ENCODE measurements at places on chromosomes 1 and 21.
A peak's percentile ranks its signal among the peaks of the same experiment; 100 is the strongest.

DNA sequence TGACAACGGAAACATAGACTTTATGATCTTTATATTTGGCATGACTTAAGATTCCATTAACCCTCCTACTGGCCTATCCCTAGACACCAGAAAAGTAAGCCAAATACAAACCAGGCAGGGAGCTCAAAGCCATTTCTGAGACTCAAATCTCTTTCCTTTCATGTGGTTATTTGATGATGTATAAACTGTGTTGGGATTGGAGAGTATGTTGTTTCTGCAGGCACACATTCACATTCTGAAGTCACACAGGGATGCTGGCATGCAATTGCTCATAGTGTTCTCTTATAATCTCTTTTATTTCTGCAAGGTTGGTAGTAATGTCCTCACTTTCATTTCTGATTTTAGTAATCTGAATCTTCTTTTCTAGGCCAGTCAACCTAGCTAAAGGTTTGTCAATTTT, 5.8 kb downstream of the ZMYND12 start:
- no peak for DNase-seq

DNA sequence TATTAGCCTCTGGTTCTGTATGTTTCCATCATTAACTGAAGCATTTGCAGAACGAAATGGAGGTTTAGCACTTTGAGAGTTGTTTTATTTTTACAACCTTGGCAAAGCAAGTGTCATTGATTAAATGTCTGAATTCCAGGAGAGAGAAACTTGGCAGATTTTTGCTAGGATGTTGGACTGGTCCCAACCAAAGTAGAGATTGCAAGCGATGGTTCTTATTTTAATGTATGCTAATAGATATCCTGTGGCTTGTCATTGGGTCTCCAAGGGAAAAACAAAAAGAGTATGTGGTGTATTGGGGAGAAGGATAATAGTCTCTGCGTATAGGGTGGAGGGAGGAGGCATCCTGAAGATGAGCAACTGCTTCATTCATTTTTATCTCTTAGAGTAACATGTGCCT, 457.2 kb upstream of the RUNX1 start:
- DNase-seq = no peak

GRCh38 chr1:42340093-42340492, 5.1 kb upstream of the FOXJ3 start:
- no peak for DNase-seq

- no peak for DNase-seq
Measured at GRCh38 chr1:181077576-181078242, 10.8 kb upstream of the IER5 start.

GRCh38 chr1:151147665-151148064, 1.2 kb upstream of the SEMA6C start:
- DNase-seq = peak; percentile 62

DNA sequence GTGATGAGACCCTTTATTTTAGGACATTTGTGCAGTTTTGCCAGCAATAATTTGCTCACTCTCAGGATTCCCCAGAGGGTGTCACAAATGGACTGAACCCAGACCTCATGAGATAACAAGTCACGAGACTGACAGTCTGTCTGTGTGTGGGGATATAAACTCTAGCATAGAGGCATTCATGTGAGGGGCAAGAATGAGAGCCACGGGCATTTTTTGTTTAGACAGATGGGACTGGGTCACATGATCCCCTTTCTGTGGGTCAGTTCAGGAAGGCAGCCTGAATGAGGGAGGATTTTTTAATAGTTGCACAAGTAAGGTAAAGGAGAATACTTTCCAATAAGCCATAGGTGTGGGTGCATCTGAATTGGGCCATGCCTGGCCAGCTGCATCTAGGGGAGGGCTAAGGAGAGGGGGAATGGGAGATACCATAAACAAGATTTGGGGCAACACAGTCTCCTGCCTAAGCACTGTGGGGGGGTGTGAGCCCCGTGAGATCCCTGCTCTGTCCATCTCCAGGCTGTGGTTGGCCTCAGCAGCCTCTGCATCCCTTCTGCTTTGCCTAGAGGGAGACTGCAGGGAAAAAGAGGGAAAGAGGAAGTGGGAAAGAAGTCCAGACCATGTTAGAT, 66.6 kb downstream of the NAV1 start:
- DNase-seq = no peak

GRCh38 chr21:26833460-26833939, 11.7 kb downstream of the ADAMTS1 start:
- no peak for DNase-seq

DNA sequence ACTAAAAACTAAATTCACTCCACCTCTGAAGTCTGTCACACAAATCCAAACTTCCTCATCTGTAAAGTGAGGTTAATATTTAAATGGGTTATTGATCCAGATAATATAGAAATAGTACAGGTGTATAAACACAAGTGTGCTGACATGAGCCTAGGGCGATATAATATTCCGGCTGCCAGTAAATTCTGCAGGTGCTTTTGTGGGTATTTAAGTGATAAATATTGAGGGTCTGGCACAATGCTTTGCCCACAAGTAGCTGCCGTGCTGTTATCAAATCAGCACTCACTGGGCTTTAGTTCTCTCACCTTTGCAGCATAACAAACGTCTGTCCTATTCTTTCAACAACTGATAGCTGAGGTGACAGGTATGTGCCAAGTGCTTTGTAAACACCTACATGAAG, 7.6 kb downstream of the PABPC4 start:
- no peak for DNase-seq

- DNase-seq = no peak
Measured at GRCh38 chr1:46303872-46304326, 401 bp downstream of the UQCRH start.

DNA sequence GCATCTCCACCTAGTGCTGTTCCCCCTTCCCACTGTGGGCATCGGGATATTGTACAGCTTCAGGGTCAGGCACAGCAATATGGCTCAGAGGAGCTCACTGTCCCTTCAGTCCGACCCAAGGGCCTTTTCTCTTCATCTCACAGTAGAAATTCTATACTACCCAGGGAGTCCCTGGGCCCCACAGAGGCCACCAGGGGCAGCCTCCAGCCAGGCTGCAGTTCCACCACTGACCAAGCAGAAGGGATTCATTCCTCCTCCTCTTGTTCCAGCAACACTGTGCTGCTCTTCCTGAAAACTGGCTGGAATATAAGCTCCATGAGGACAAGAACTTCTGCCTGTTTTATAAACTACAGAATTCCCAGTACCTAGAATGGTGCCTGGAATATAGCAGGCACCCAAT, 70.5 kb downstream of the CD34 start:
- DNase-seq = no peak

DNA sequence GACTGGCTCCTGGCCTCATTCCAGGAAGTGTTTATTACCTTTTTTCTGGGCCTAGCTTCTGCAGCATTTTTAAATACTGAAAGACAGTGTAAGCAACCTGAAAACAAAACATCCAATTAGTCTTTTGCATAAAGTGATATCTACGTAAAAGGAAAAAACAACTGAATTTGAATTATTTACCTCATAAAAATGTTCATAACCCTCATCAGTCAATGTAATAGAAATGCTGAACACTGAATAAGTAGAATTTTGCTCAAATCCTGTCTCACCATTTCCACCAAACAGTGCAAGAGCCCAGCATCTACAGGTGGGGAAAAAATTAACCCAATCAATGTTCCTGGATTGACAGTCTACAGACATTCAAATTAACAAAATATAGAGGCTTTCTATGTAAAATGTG, 64.0 kb downstream of the NRDC start:
- no peak for DNase-seq

DNA sequence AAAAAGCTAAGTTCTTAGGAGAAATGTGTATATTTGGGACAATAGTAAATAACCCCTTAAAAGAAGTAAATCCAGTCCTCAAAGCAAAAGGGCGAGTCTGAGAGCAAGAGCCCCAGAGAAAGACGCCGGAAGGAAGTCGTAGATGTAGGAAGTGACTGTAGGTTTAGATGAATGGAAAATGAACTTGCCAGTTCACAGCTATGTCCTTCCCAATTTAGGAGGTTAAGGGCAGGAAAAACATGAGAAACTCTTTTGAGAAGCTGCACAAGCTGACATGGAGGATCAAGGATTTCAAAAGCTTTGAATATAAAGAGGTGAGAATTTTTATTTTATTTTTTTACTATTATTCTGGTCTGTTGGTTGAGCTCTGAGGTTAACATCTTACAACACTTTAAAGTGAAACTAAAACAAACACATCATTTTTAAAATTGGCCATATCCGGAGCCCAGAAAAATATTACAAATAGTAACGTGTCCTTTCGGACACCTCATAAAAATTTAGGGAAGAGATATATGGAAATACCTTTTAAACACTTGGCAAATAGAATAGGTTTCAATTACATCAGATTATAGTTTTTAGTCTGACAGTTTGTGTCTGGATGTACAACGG, 1178.6 kb downstream of the MRPL39 start:
- DNase-seq = no peak

DNA sequence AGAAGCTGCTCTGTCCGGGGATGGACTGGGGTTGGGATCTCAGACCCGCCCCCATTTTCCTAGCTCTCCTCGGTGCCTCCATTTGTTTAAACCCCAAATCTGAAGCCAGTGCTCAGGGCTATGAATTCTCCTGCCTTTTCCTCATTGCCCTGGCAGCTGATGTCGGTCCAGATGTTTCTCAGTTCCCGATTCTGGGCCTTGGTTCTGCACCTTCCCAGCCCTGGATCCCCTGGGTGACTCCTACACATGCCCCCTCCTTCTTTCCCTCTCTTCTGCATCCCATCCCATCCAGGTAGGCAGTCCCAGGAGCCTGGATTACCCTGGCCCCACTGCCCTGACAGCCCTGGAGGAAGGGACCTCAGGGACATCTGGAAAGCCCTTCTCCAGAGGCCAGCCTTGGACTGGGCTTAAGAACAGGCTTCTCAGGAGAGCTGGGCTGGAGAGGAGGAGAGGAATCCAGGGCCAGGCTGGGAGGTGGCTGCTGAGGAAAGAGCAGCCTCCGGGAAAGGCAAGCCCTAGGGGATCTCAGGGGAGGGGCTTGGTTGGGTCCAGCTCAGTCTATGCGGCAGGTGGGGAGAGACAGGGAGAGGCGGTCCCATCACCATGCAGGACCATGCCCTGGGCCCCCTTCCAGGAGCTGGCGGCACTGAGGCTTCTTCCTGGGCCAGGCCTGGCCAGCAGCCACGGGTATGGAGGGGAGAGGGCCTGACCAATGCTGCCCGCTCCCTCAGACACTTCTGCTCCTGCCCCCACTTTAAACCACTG, 6.8 kb upstream of the EPS8L3 start:
- DNase-seq = peak; percentile 30

GRCh38 chr1:116880917-116881316, 28.8 kb upstream of the PTGFRN start:
- no peak for DNase-seq

GRCh38 chr21:31897311-31897710, 24.5 kb downstream of the HUNK start:
- no peak for DNase-seq

DNA sequence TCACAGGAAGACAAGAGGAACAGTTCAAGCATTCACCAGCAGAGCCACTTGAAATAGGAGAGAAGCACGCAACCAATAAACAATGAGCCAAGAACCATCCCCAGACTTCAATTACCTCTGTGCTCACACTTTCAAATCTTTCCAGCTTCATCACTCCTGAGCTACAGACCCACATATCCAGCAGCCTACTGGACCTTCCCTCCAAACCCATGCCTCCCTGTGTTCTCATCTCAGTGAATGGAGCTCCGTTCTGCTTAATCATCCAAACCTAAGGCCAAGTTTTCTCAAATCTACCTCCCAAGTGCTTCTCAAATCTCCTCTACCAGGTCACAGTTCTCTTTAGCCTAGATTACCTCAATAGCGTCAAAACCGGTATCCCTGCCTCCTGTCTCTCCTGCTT, 3.7 kb downstream of the PEF1 start:
- DNase-seq = no peak

DNA sequence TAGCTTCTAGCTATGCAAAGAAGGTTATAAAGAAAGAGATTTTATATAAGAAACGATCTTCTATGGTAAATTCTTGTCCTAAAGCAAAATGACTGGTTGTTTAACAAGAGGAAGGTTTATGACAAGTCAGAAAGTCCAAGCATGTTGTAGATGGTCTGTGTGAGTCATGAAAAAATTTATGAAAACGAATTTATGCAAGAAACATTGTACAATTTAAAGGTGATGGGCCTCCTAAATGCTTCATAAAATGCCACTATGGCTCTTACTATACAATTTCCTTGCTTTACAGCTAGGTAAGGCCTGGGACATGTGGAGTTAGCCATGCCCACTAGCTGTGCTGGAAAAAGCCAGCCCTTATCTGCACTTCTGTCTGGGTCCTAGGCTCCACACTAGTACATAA, 125.4 kb downstream of the PTGER3 start:
- DNase-seq = no peak

GRCh38 chr1:167249702-167250101, 29.0 kb downstream of the POU2F1 start:
- DNase-seq = no peak

- no peak for DNase-seq
Measured at GRCh38 chr1:31688233-31688918, 15.4 kb downstream of the COL16A1 start.

DNA sequence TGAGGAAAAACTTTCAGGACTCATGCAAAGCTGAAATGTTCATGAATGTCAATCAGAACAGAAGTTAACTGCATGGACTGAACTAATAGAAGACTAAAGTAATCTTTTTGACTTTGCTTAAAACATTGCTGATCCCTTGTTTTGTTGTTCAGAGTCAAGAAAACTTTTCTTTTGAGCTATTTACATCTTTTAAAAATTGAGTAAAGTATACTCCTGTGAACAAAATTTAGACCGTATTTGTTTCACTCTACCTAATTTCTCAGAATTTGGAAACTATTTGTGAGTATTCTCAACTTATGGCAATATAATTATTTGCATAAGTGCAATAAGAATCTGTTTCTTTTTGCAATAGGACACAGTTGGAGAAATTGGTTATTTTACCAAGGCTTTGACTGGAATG, 41.1 kb downstream of the INPP5B start:
- DNase-seq = no peak

DNA sequence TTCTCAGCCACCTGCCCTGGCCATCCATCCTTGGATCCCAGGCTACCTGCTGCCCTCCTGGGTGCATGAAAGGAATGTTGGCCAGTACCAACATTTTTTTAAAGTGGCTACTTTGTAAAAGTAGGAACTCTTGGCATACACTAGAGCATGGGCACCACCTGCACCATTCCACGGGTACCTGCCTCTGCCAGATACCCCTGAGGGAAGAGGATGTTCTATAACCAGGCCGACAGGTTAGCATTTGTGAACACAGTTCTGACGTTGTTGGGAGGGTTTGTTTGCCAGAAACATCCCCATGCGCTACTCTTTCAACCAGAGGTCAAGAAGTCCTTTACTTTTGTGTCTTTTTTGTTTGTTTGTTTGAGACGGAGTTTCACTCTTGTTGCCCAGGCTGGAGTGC, 43.0 kb downstream of the EVA1C start:
- DNase-seq = no peak

DNA sequence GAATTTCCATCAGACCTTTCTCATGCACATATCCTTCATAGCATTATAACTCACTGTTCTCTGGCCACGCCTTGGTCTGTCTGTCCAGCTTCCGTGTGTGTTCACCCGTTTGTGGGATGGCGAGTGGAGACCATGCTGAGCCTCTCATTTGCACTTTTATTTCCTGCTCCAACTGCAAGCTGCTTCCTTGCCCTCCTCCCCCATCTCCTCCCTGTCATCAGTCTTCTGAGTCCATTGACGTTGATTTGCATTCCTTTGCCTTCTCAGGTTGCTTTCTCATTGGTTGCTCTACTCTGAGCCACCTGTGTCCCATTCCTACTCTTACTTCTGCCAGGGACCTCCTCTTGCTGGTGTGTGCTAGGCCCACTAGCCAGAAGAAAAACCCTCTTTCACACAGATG, 146.4 kb downstream of the NOS1AP start:
- DNase-seq = no peak

Data from Peyer's patch (tissue), 4 donors.